Head of caudate nucleus (tissue), 42 donors: ENCODE measurements at places on chromosomes 1 and 21.
A peak's percentile ranks its signal among the peaks of the same experiment; 100 is the strongest.

- DNase-seq, result no peak
Measured at GRCh38 chr1:159827102-159827490, 423 bp downstream of the SLAMF8 start.

DNA sequence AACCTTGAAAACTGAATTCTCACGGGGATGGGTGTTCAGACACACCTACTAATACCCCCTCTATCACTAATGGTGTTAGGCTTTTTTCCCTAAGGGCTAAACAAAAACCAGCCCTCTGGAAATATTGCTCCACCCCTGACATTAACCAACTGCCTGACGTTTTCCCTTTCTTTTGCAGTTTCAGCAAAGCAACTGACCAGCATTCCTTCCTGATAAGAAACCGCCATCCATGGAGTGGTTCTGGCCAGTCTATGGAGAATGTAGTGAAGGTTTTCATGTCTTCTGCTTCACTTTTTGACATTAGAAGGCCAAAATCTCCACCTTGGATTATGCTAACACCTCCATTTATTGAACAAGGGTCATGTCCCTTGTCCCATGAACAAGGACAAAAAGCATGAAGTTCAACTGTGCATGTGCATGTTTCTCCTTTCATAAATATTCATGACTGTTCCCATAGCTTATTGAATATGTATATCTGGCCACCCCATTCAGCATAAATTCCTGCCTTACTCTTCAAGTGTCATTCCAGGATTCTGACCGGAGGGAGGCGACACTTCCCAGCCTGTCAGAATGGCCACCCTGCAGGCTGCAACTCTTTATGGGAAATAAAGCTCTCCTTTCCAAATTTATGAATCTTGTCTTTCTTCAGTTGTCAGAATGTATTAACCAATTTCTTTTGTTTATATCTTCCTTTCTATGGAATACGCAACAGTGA lies 314.3 kb downstream of the HHIPL2 start:
- no peak for DNase-seq

- no peak for DNase-seq
Measured at GRCh38 chr21:45278156-45278911, 9.4 kb downstream of the POFUT2 start.

- DNase-seq, result no peak
Measured at GRCh38 chr1:2001773-2002411, 1.7 kb downstream of the CFAP74 start.

GRCh38 chr1:101852936-101853335 lies 143.8 kb downstream of the OLFM3 start:
- DNase-seq, result no peak

GRCh38 chr1:225707824-225708223 lies 54.9 kb upstream of the ENAH start:
- no peak for DNase-seq

DNA sequence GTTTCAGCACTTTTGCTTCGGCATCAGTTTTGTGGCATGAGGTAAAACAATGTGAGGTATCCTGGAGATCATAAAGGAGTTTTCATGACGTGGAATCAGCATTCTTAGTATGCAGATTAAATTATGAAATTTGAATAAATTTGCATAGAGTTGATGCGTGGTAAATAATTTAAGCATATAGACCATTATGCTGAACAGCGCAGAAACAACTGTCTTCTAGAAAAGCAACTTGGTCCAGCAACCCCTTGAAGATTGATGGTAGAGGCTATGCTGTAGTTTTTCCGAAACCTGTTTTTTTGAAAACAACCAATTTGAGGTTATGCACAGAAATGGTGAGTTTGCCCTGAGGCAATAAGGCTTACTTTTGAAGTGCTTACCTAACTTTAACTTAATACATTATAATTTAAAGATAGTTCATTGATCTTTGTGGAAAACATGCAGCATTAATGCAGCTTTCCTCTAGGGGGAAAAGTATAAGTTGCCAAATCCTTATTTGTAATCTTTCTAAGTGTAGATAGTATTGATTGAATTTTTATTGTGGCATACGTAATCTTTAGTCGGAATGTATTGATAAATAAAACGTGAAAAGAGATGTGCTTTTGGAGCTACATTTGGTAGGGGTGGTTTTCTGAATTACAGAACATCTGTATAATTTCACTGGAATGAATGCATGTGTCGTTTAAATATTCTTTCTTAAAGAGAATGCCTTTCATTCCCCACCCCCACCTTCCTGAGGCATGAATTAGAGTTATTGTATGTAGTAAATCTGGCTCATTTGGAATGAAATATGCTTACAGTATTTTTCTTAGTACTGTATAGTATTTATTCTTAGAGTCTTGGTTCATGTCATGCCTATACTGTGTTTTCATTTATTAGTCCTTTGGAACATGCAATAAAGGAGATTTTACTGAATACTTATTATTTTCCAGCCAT lies 3.8 kb downstream of the PRDM2 start:
- DNase-seq, result no peak

DNA sequence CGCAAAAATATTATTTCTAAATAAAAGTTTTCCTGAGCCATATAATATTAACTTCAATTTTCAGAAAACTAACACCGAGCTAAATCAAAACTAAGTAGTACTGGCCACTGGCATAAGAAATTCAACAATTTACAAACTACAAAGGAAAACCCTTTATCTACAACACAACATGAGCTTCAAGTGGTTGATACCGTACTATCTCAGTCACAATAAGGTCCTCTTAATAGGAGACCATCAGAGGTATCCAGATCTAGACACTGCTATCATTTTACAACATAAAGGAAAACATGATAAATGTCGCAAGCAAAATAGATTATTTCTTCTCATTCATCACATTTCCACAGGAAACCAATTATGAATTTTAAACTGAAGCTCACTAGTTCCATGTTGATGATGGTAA lies 39.5 kb downstream of the GATAD2B start:
- DNase-seq, result no peak

- no peak for DNase-seq
Measured at GRCh38 chr1:20931930-20932436, 144.9 kb upstream of the HP1BP3 start.

- no peak for DNase-seq
Measured at GRCh38 chr1:199490769-199491527, 536.6 kb upstream of the NR5A2 start.

- no peak for DNase-seq
Measured at GRCh38 chr1:51690285-51690961, 73.5 kb downstream of the OSBPL9 start.

GRCh38 chr1:205444931-205445645 lies 10.8 kb downstream of the BLACAT1 start:
- DNase-seq, result peak; percentile 47

DNA sequence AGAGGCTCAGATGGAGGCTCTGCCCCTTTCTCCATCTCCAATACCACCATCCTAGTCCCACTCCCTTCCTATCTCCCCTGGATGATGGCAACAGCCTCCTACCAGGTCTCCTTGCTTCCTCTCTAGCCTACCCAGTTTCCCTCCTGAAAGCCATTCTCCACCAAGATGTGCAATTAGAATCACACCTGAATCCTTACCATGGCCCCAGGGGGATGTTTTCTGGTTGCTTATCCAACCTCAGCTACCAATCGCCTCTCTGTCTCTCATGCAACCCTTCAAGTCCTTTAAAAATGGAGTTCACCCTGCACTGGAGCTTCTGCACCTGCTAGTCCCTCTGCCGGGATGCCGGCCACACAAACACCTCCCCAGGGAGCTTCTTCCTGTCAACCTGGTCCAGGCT lies 2.9 kb downstream of the RCAN1 start:
- no peak for DNase-seq

DNA sequence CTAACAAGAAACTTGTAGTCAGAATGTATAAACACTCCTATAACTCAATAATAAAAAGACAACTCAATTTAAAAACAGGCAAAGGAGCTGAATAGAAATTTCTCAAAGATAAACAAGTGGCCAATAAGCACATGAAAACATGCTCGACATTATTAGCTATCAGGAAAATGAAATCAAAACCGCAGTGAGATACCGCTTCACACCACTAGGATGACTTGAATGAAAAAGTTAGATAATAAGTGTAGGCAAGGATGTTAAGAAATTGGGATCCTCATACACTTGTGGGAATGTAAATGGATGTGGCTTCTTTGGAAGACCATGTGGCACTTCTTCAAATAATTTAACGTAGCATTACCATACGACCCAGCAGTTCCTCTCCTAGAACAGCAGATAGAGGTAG lies 8.9 kb downstream of the RALGPS2 start:
- DNase-seq, result no peak

DNA sequence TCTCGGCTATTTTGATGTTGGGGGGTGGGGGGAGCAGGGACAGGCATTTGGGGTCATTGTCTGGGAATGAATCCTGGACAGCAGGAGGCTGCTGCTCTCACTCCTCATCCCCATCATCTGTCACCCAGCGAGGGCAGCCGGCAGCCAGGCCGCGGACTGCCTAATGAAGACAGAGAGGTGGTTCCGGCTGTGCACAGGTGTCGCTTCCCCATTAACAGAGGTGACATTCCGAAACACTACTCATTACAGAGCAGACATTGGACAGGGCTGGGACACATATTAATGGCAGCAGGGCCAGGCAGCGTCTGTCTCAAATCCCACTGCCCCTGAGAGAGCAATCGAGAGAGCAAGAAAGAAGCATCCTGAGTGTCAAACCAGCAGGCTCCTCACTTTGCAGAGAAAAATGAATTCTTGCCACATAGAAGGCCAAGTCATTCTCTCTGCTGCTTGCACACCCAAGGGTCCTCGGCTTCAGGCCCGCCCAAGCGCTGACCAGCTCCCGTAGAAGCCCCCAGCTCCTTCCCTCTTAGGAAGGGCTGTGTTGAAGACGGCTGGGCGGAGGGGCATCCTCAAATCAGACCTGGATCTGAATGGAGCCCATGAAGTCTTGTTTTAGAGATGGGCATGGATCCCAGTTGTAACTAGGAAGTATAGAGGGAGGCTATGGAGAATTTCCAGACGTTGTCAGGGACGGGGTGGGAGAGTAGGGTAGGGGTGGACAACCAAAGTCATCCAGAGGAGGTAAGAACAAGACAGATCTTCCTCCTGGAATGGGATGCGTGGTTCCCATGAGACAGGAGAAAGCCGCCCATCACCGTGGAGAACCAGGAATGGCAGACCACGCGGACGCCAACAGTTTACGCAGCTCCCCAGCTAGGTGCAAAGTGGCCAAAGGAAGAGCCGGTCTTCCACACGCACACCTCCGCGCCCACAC lies 8.2 kb upstream of the LEMD1 start:
- no peak for DNase-seq

GRCh38 chr1:224211206-224211962 lies 28.3 kb downstream of the DEGS1 start:
- DNase-seq, result no peak

DNA sequence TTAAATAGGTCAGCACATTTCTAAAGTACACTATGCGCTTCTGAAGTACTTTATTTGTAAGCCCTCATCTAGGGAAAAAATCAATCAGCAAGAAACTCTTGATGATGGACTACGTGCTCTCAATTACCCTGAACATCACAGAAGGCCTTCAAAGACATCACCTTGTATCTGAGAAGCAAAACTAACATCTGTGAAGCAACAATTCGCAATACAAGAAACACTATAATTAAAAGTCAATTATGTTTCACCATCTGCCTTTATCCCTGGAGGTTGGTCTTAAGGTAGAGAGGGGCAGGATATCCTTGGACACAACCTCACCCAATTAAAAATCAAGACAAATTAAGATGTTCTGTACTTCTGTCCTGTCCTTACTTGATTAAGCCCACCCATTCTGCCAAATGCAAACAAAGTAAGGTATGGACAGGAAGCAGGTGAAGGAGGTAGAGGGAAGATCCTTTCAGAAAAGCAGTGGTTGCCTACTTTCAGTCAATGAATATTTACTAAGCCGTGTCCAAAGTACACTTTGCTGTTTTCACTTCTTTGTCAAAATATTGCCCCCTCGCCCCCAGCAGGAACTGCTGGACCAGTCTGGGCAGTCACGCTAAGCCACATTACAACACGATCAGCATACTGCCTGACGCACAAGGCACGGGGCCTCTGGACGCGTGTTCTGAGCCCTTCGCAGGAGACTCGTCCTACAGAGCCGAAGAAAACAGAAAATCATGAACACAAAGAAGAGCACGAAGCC lies 887 bp downstream of the SLC19A2 start:
- peak; percentile 23 for DNase-seq

- DNase-seq, result no peak
Measured at GRCh38 chr1:1013922-1014648, 788 bp downstream of the ISG15 start.

GRCh38 chr1:195530961-195531360 lies 1077.3 kb downstream of the KCNT2 start:
- no peak for DNase-seq

- DNase-seq, result no peak
Measured at GRCh38 chr21:44335266-44336059, 3.7 kb downstream of the CFAP410 start.

DNA sequence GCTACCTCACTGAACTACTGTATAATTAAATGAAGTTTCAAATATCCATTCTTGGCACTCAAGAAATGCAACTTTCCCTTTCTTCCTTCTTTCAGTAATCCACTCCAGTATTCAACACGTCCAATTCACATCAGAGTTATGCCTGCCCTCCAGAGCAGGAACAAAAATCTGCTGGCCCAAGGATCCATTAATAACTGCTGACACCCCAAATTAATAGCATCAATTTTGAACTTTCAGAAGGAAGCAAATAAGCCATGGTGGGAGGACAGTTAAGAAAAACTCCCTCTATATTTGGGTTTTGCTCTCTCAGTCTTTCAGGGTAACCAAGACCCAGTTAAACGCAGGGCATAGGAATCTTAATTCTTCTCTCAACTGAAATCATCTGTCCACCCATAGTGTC lies 31.9 kb upstream of the TNFSF4 start:
- no peak for DNase-seq

- DNase-seq, result no peak
Measured at GRCh38 chr1:196690582-196690981, 38.7 kb downstream of the CFH start.

DNA sequence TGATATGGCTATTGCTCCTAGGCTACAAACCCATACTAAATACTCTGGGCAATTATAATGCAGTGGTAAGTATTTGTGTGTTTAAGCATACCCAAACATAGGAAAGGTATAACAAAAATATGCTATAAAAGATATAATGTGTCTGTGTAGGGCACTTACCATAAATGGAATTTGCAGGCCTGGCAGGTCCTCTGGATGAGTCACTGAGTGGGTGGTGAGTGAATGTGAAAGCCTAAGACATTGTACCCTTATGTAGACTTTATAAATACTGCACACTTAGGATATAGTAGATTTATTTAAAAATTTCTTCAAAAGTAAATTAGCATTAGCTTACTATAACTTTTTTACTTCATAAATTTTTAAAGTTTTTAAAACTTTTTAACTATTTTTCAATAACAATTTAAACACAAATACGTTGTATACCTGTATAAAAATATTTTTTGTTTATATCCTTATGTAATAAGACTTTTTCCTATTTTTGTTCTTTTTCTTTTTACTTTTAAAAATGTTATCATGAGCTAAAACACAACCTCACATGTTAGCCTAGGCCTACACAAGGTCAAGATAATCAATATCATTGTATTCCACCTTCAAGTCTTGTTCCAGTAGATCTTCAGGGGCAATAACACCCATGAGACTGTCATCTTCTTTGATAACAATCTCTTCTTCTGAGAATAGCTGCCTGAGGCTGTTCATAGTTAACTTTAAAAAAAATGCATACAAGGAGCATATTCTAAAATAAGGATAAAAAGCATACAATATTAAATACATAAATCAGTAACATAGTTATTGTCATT lies 306.3 kb upstream of the RGS18 start:
- no peak for DNase-seq

GRCh38 chr1:119648620-119649004 lies 546 bp upstream of the ZNF697 start:
- DNase-seq, result no peak

- DNase-seq, result no peak
Measured at GRCh38 chr1:167086768-167087167, 3.4 kb downstream of the GPA33 start.
